CD4-positive, alpha-beta T cell treated with Interleukin-6 at 100 ng/mL for 8 hours (primary cell): ENCODE measurements at places on chromosomes 5 and 9.
A peak's percentile ranks its signal among the peaks of the same experiment; 100 is the strongest.

DNA sequence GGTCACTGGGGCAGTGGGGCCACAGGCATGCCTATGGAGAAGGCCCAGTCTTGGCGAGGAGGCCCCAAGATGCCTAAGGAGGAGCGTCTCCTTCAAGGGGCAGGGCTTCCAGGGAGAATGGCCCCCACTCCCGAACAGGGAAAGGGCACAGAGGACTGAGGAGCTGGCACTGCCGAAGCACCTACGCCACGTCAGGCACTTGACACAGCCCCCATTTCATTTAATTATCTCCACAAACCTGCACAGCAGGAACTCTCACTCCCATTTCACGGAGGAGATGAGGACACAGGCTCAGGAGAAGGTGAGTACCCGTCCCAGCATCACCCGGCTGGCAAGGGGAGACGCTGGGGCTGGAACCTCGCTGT, 26.0 kb downstream of the EGR1 start:
- no peak for DNase-seq

DNA sequence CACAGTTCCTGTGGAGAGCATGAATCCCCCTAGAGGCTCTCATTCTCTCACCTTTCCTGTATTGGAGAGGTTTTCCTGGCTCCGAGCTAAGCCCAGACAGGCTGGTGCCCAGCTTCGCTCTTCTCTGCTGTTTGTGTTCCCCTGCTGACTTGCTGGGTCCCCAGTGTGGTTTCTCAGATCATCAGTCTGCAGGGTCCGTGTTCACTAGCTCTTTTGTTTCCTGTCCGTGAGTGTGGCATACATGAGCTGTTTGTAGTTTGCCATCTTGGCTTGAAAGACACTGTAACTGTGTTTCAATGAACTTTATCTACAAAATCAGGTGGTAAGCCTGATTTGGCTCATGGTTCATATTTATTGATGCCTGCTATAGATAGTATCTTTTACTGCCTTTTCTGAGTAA, 23.8 kb downstream of the LOX start:
- no peak for DNase-seq

DNA sequence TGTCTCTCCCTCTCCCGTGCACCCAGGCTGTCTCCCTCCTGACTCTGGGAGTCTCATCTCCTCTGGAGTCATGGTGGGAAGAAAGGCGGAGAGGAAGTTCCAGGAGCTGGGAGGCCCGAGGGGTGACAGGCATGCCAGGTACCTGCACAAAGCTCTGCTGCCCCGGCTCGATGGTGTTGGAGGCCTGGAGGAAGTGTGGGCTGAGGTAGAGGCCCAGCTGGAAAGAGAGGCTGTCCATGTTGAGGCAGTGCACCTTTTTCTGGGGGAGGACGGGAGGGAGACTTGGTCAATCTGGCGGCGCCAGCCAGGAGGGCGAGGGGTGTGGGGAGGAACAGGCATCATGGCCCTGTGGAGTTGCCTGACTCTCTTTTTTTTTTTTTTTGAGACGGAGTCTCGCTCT, 15.9 kb downstream of the FPGS start:
- DNase-seq, result no peak

DNA sequence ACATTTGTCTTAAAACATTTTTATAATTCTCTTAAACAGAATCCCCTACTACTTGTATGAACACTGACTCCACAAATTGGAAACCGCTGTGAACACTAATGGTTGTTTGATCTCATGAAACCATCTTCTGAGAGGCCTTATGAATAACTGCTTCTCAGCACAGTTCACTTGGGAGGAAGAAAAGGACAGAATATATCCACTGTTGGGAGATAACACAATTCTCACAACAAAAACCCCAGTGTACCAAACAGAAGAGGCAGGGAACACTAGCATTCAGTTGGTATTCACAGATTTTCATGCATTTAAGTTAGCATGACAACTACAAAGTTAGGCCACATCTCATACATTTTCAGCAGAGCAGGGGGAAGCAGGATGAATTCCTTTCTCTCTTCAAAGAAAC, 89.0 kb upstream of the SELENOP start:
- DNase-seq, result no peak

DNA sequence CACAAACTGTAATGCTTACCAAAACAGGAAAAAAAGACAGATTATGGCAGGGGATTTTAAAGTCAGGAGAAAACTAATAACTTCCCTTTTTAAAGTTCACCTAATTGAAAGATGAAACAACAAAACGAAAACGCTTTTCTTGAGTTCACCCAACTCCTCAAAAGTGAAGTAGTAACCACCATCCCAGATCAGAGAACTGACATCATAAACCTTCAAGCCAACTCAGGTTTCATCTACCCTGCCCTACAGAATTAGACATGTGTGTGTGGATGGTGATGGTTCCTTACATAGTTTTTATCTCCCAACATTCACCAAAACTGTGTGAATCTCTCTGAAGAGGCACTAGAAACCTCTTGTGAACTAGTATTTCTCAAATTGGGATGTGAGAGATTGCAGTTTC, 195.2 kb upstream of the PTGER4 start:
- no peak for DNase-seq

- no peak for DNase-seq
Observed at GRCh38 chr9:126219648-126220063, 107.0 kb upstream of the MVB12B start.

DNA sequence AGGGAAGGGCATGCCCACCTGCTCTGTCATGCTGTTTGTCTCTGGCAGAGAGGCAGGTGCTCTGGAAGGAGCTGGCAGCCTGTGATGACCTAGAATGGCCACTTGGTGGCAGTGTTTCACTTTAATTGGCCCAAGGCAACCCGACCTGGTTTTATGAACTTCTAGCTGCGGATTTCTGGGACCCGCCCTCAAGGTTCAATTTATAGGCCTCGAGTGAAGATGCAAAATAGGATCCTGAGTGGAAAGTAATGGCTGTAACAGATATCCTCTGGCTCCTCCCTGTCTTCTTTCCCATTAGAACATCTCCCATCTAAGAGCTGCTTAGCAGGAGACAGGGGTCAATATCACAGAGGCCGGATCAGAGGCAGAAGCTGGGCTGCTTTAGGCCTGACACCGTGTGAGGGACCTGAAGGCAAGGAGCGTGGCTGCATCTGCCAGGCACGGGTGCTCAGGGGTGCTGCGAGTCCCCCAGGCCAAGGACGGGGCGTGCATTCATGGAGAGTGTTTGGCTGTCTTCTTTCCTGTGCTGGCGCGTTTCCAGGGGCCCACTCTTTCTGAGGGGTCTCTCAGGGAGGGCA, 56.7 kb upstream of the SLC28A3 start:
- DNase-seq, result peak; percentile 58

DNA sequence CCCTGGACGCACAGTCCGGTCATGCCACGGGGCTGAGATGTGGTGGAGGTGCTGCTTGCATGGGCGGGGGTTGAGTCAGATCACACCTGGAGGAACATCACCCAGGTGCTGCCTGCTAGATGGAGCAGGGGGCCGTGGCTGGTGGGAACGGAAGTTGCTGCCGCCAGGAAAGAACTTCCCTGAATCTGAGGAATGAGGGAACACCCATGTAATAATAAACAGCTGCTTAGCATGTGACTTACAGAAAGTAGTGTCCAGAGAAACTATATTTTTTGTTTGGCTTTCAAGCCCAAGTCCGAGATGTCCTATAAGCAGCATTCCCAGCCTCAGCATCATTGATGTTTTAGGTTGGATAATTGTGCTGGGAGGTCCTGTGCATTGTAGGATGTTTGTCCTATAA, 27.1 kb upstream of the FAM240B start:
- no peak for DNase-seq

GRCh38 chr5:163821142-163821541, 315.7 kb downstream of the MAT2B start:
- no peak for DNase-seq

- DNase-seq, result no peak
Observed at GRCh38 chr9:69273161-69273560, 51.9 kb upstream of the ENTREP1 start.

DNA sequence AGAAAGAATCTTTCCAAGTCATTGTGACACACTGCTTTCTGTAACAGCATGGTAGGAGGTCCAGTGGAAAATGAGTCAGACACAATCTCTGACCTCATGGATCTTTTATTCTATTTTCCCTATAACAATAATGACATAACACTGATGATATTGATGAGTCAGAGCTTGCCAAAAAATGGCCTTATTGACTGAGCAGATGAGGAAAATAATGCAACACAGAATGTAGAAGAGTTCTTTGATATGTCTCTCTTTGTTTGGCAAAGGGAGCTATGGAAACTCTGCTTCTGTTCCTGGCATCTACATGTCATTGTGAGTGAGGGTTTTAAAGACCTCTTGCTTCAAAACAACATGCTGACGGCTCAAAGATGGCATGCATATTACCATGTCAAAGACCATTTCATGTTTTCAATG, 443.1 kb upstream of the ZNF608 start:
- no peak for DNase-seq

DNA sequence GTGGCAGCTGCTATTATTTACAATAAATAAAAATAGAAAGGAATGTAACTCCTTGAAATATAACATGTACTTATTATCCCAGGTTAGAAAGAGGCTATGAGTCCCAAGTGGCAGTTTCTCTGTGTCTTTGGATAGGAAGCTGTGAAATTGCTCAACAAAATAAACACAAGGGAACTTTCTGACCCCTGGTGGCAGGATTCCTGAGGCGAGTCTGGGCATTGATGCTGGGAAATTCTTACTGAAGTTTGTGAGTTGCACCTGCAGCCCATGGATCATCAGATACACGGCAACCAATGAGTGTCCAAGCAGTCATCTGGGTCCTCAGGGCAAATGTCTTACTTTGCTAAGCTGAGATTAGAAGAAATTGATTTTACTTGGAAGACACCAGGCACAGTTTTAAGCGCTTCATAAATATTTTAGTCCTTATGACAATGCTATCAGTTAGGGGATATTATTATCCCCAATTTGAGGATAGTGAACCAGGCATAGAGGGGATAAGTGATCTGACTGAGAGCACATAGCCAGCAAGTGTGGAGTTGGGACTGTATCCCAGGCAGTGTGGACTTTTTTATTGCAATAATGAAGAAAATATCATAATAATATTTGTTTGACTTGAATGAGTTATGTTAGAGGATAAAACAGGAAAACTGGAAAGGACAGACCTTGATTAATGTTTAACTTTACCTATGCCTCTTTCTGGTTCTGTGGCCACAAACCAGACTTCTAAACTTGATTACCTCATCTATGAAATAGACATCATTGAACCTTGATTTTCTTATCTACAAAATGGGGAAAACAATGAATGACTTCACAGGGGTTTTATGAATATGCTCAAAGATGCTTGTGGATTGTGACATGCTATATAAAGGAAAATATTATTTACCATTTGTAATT, 265.5 kb upstream of the ADAMTSL1 start:
- DNase-seq, result no peak

DNA sequence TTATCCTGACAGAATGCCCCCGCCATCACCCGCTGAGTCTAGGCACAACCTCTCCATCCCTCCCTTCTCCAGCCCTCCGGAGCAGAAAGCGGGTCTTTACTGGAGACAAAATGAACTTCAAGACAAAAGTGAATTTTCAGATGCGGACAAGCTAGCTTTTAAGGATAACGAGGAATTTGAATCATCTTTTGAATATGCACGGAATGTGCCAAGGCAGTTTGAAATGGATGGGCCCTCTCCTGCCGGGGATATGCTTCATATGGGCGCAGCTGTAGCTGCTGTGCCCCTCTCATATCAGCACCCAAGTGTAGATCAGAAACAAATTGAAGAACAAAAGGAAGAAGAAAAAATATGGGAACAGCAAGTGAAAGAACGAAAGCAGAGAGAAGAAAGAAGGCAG, 37.5 kb downstream of the CPLANE1 start:
- DNase-seq, result no peak

DNA sequence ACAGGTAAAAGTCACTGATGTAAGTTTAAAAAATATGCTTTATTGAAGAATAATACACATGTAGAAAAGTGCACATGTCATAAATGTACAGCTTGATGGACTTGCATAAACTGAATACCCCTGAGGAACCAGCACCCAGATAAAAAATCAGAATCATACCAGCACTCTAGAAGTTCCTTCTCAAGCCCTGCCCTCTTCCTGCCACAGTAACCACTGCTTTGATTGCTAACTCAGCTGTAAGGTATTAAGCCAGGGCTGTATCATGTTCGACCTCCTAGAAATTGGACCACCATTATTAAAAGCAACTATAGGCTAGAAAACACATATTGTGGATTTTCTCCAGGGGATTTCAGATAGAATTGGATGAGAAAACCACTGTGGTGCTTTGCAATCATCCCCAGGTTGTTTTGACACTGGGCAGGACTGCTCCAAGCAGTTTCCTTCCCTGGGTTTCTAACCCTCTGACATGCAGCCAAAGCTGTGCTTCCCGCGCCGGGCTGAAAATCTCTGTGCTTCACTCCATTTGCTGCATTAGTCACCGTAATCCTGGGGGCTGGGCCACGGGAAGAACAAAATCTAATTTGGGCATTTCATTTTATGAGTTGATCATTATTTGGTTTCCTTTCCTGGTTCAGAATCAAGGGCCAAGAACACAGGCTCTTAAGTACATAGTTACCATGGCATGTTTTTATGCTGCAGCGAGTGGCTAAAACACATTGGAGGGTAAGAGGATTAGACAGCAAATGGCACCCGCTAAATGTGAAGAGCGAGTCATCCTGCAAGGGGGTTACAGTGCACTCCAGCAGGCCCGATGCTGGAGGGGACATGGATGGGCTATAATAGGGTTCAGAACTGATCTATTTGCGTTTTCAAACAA, 139.4 kb upstream of the IL12B start:
- peak; percentile 46 for DNase-seq

- DNase-seq, result no peak
Observed at GRCh38 chr9:72312386-72312987, 52.5 kb downstream of the ZFAND5 start.

DNA sequence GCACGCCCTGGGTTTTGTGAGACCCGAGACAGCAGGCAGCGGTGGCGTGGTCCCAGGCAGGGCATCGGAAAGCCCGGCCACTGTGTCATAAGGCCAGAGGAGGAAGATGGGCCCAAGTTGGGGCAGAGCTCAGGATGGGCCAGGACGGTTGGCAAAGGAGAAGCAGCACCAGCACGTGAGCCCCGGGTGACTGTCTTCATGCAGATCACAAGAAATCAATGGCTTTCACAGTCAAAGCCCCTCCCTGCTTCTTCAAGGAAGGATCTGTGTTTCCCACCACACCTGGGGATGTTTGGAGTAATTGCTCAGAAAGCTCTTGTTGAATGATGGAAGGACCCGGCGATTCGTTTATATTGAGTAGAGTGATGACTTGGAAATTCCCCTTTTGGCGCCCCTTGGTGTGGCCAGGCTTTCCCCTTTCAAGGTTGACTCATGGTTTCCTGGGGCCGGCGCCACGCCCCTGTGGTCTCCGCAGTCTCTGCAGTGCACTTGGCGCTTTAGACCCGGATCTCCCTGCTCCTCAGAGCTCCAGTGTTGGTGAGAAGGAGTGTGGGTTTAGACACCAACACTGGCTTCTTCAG, 52.1 kb downstream of the IL31RA start:
- peak; percentile 52 for DNase-seq

DNA sequence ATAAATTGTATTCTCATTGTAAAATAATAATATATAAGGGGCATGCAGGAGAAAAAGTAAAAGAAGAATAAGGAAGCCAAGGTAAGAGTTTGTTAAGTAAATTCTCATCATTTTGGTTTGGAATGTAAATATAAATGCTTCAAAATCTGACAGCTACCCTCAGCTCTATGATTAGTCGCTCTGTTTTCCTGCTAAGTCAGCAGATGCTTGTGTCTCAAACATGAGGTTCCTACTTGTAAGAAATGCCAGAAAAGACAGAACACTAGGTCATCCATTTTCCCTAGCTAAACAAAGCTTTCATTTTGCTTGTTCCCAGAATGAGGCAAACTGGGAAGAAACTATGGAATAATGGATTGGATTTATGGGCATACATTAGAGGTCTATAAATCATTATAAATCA, 293.1 kb downstream of the DMRTA1 start:
- DNase-seq, result no peak

GRCh38 chr5:13217636-13218035, 726.9 kb downstream of the DNAH5 start:
- DNase-seq, result no peak
